ENCODE measurements at places on chromosomes 16 and 17.

DNA sequence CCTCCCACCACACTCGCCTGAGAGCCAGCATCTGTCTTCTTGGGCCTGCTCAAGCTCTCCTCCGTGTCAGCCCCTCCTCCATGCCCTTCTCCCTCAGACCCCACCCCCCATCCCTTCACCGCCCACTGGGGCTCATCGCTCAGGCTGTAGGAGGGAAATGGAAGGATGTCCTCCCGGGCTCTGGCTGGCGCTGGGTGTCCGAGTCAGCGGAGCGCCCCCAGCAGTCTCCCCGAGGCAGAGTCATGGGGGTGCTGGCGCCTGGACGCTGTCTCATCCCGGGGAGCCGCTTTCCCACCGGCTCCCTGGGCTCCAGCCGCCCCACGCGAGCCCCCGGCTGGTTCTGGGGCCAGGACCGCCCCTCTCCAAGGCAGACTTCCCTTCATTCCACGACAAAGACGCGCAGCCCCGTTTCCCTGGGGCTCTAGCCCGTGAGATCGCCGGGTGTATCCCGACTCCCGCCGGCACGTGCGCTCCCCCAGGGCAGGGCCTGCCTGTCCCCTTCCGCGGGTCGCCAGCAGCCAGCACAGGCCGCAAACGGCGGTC lies 428 bp upstream of the ANTKMT start:
- DNase-seq, result no peak

GRCh38 chr16:19809693-19810092 lies 75.0 kb downstream of the GPRC5B start:
- DNase-seq, result no peak

DNA sequence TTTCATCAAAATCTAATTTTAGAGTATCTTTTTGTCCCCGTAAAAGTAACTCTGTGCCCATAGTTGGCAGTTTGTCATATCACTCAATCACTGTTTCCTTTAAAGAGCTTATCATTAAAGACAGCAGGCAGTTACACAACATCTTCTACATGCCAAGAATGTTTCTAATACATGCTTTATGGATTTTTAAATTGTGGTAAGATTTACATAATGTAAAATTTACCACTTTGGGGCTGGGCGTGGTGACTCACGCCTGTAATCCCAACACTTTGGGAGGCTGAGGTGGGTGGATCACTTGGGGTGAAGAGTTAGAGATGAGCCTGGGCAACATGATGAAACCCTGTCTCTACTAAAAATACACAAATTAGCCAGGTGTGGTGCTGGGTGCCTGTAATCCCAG lies 687.2 kb downstream of the WWOX start:
- no peak for DNase-seq

GRCh38 chr16:21172650-21173049 lies 14.2 kb downstream of the LDAF1 start:
- no peak for DNase-seq

DNA sequence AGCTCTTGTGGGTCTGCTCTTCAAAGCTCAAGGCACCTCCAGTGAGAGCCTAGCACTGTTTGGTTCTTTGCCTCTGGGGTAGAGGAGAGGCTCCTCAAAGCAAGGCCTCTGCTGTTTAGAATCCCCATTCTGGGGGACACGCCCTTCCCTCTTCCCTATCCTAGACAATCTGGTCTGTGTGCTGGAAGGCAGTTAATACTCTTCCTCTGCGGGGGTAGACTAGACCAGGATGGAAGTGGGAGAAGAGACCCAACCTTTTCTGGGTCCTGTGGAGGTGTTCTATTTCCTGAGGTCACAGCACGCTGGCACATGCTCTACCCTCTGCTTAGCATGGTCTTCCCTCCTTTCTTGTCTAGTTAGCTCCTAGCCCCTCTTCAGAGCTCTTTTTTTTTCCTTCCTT lies 7.7 kb downstream of the ERAL1 start:
- no peak for DNase-seq

- DNase-seq, result no peak
Measured at GRCh38 chr16:17287166-17287800, 183.5 kb downstream of the XYLT1 start.

- DNase-seq, result peak; percentile 16
Measured at GRCh38 chr17:69423450-69423849, 9.0 kb downstream of the MAP2K6 start.

Measured in KBM-7 (cell line).